Stimulated activated CD8-positive, alpha-beta memory T cell treated with anti-CD3 and anti-CD28 coated beads, Interleukin-4, amount 100 ng/mL, for 48 hours (primary cell): ENCODE measurements at places on chromosomes 16 and 17.

DNA sequence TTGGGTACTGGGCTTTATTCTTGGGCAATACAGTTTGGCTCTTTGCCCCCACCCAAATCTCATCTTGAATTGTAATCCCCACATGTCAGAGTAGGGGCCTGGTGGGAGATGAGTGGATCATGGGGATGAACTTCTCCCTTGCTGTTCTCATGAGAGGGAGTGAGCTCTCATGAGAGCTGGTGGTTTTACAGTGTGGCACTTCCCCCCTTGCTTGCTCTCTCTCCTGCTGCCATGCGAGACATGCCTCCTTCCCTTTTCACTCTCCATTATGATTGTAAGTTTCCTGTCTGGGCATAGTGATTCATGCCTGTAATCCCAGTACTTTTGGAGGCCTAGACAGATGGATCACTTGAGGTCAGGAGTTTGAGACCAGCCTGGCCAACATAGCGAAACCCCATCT lies 18.1 kb upstream of the CNEP1R1 start:
- no peak for DNase-seq

- no peak for DNase-seq
Observed at GRCh38 chr16:15900901-15901500, 12.6 kb upstream of the CEP20 start.

DNA sequence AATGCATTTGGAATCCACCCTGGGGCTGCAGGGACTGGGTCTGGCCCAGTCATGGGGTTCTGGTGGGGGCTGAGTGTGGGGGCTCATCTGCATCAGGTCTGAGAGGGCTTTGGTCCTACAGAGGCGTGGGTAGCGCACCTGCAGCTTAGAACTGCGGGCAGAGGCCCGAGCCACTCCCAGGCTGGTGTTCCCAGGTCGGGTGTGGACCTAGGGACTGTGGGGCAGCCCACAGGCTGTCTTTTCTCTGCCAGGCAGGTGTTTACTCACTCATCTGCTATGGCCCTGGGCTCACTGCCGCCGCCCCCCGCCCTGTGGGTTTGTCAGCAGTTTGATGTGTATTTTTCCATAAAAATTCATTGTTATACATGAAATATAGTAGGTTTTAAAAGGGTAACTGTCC lies 27.0 kb upstream of the DOC2B start:
- DNase-seq, result no peak

- DNase-seq, result no peak
Observed at GRCh38 chr16:57612494-57612893, 15.9 kb upstream of the ADGRG1 start.
